Activated CD4-positive, alpha-beta T cell treated with anti-CD3 and anti-CD28 coated beads, Interleukin-2, amount 10 ng/mL, durations not matched to agents 7 days and 5 days (primary cell): ENCODE measurements at places on chromosomes 6 and 20. TPM values are rescaled to one million over a fixed set of nuclear protein-coding genes. Genes with fewer than 3 reads are reported as not detected.

The EYS gene
- not detected for total RNA-seq

- no peak for DNase-seq
Measured at GRCh38 chr6:31701666-31702404, 1.3 kb downstream of the ABHD16A start.

- no peak for DNase-seq
Measured at GRCh38 chr6:2460216-2460745, 214.9 kb upstream of the GMDS start.

DNA sequence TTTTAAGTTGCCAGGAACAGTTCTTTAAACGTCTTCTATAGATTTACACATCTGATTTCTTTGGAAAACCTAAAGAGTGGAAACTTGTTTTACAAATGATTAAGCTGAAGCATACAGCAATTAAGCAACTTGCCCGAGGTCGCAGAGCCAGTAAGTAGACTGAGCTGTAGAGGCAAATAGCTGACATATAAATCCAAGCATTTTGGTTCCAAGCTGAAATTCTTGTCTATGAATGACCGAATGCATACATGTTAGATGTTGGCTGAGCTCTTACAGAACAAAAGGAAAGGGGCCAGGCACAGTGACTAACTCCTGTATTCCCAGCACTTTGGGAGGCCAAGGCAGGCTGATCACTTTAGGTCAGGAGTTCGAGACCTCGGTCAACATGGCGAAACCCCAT is 101.8 kb upstream of the SGK1 start:
- DNase-seq: no peak

- DNase-seq: no peak
Measured at GRCh38 chr6:142013287-142013686, 119.4 kb upstream of the GJE1 start.

DNA sequence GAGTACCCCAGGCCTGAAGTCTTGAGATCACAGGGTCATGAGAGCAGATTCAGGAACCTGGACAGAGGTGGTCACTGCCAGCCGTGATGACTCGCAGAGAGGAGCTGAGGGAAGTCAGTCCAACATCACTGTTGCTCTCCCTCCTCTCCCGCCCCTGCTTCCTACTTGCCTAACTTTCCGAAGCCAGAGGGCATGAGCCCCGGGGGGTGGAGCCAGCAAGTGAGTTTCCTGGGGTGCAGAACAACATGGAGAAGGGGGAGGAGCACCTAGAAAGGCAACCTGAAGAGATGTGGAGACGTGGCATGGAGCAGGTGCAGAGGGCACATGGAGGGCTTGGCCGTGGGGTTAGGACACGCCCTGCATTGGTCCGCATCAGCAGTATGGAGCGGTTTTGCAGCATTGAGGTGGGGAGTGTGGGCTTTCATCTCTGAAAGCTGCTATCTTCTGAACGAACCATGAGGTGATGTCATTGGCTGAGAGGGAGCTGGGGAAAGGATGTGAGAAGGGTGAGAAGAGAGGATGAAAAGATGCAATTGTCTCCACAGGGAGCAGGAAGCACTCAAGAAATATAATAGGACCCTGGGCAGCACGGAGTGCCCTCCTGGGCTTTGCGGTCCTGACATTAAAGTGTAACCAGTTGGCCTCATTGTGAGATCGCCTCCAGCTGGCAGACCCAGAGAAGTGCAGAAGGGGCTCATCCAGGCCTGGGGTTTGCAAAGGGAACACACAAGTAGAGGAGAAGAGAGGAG is 25.0 kb downstream of the GDAP1L1 start:
- DNase-seq: no peak

DNA sequence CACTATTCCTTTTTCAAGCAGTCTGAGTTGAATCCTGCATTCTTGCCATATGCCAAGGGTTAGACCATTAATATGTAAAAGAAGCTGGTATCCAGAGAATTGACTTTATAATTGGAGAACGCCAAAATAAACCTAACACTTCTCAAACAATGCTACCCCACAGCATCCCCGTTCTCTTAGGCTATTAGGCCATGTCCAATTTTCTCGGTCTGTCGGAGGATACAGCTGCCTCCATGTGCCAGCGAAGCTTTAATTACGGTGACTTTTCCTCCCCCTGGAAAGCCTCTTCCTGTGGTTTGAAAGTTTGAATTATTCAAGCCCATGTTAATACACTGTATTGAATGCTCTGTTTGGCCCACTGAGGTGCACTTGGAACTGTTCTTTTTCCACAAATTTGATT is 60.5 kb downstream of the HS3ST5 start:
- no peak for DNase-seq

DNA sequence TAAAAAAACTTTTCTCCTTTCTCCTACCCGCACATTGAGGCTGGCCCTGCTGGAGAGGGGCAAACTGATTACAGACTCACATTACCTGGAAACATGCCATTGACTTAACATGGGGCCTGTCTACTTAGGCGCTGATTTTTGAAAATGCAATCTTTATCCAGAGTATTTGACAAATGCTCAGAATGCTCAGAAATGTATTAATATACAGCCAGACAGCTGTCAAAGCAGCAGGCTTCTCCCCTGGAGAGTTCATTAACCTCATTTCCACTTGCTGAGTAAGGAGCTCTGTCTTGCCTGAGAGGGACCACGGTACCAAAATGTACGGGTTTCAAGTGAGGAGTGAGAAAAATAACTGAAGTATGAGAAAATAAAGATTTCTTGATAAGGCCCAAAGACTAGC is 95.7 kb downstream of the PAX1 start:
- no peak for DNase-seq

GRCh38 chr20:9147547-9148024 is 78.7 kb downstream of the PLCB4 start:
- no peak for DNase-seq

DNA sequence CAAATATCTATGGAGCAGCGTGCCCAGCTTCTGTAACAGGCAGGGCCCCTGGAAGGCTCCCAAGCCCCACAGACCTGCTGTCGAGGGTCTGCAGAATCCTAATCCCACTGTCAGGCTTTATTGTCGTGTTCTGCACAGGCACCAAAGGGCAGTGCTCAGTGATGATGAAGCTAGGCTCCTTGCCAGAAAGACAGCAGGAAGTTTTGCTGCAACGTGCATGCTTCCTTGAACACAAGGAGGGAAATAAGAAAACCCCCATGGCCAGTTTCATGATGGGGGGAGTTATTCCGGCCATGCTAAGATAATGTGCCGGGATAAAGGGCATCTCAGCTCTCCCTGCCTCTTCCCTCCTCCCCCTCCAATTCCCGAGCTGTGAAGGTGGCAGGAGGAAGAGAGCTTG is 109.4 kb upstream of the KCNG1 start:
- no peak for DNase-seq

The C6orf163 gene
- 2.3 TPM for total RNA-seq

GRCh38 chr6:98843271-98844243 is 9.2 kb downstream of the POU3F2 start:
- no peak for DNase-seq

DNA sequence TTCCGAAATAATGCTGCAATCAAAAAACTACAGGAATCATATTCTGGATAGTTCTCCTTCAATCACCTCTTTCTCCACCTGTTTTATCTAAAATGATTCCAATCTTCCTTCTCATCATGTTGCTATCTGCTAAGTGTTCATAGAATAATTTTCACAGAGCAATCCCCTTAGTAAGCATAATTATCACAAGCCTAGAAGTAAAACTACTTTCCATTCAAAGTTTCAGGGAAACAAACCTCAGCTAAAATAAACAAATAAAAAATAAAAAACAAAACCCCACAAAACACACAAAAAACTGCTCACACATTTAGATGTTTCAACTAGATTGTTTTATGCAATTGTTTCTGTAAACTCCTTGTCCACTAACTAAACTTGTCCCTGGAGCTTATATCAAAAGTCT is 291.2 kb downstream of the PHACTR1 start:
- DNase-seq: no peak

The NEURL2 gene
- 2.6 TPM for total RNA-seq

DNA sequence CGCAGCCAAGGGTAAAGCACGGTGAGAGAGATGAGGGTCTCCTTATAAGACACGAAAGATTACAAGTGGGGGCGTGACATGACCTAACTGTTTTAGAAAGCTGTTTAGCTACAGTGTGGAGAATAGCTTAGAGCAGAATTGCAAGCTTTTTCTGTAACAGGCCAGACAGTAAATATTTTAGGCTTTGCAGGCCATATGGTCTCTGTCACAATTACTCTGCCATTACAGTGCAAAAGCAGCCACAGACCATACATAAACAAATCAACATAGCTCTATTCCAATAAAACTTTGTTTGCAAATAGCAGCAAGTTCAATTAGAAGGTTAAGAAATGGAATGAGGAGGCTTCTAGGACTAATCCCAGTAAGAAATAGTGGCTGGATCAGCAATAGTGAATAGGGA is 16.8 kb downstream of the PGM3 start:
- DNase-seq: no peak

DNA sequence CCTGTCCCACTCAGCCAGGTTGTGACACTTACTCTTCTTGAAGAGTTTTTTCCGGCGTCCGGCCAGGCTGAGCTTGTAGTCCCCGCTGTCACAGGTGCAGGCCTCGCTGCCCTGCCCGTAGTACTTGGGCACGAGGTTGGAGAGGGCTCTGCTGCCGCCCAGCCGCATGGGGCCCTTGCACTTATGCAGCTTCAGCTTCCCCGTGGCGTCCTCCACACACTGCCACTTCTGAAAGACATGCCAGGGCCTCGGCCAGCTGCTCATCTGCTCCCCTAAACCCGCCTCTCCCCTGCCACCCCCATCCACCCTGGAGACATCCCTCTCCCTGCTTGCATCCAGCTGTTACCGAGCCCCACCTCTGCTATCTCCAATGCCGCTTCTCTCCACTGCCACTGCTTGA is 113.1 kb downstream of the SULF2 start:
- no peak for DNase-seq

The ANGPT4 gene
- not detected for total RNA-seq

The CDH4 gene
- not detected for total RNA-seq

DNA sequence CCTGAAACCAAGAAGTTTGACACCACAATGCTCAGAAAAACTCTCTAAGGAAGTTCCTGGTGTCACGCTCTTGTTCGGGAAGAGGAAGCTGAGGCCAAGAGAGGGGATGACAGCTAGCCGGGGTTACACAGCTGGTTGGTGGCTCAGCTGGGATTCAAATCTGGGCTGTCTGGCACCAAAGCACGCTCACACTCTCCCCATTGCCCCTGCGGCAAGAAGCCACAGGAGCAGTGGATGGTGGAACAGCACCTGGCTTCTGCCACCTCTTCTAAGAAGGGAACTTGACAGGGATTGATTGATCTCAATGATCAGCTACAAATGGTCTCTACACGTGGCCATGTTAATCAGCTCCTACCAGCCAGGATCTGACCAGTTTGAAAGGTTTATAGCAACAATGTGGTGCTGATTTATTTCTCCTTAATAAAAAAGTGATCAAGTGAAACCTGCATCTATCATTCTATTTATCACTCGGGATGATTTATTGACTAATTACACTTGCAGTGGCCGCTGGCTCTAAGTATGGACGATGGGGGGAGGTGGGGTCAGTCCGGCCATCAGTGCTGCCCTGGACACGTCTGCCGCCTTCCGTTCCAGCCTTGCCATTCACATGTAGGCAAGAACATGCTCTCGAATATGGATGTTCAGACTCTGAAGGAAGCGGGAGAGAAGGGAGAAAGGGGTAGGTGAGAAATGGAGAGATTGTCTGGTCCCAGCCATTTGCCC is 71.9 kb upstream of the TOP1 start:
- no peak for DNase-seq
